Stimulated activated CD4-positive, alpha-beta T cell treated with anti-CD3 and anti-CD28 coated beads, Interleukin-1b, Interleukin-23, amount 100 ng/mL, for 4 hours (primary cell): ENCODE measurements at places on chromosomes 13 and 19.

DNA sequence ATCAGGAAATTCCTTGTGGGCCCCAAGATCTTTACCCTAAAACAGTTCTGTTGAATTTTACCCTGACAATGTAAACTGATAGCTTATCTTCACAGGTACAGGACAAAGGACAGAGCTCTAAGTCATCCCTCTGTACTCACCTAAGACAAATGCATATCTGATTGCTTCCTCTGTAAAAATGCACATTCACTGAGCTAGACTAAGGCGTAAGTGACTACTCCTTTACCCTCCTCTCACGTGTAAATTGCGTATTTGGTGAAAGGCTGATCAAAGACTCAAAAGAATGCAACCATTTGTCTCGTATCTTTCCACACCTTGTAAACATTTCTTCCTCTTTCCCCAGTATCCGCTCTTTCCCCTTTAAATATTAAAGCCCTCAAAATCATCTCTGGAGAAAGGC, 80.6 kb upstream of the LRCH1 start:
- DNase-seq: no peak

GRCh38 chr13:29483211-29483610, 112.3 kb downstream of the SLC7A1 start:
- no peak for DNase-seq

DNA sequence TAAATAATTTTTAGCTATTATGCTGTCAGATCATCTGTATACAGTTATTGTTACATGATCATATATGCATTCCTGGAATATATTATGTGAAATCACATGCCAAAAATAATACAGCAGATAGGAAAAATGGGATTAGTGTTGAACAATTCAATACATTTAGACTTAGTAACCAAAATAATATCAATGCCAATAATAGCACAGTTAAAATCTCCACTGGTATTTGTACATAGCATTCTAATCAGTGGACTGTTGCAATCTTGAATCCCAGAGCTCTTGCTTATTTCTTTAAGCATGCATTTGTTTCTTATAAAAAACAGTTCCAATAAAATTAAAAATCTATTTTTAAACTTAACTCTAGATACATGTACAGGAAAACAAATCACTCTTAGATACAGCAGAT, 2772.2 kb downstream of the PCDH9 start:
- DNase-seq: no peak

- DNase-seq: no peak
Observed at GRCh38 chr19:31532034-31532433, 182.8 kb upstream of the TSHZ3 start.

DNA sequence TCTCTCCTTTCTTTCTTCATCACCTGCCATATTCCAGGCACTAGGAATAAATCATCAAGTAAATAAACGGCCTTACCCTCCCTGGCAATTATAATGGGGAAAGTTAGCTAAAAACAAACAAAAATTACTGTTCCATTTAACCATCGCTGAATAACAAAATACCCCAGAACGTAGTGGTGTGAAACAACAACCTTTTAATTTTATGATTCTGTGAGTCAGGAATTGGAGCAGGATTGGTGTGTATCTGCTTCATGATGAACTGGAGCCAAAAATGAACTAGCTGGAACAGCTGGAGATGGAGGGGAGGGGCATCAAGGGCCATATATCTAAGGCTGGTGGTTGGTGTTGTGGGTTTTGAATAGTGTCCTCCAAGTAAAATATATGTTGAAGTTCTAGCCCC, 3.7 kb upstream of the CADM4 start:
- DNase-seq: no peak

- DNase-seq: no peak
Observed at GRCh38 chr19:43572171-43572588, 3.1 kb downstream of the XRCC1 start.
